Body of pancreas (tissue), 4 donors: ENCODE measurements at places on chromosomes 1 and 21. TPM values are rescaled to one million over a fixed set of nuclear protein-coding genes. Genes with fewer than 3 reads are reported as not detected.

The KPRP gene
- not detected for total RNA-seq

DNA sequence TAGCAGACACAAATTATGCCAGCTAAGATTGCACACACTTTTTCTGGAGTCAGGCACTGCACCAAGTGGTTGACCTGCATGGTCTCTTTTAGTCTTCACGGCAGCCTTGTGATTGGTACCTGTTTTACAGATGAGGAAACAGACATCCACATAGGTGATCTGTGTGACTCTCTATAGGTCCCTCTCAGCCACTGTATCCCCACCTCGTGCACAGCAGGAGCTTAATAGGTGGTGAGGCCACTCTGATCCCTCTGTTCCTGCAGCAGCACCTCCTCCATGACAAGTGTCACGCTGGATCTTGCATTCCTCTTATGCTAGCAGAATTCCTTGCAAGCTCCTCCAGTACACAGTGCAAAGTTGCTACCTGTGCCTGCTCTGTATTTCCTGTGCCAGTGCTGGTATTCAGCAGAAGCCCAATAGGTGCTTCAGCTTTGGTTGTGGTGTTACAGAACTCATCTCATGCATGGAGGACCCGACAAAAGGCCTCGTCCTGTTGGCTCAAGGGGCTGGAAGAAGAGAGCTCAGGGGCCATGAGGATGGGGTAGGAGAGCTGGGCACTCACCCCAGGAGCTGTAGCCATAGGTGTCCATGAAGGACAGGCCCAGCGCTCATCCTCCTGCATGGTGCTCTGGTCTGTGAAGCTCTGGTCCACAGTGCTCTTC, 546.7 kb downstream of the PTPRU start:
- no peaks in the 10 kb centered on the region for H3K36me3 ChIP-seq
- DNase-seq: no peak
- H3K27me3 ChIP-seq: no peaks in the 10 kb centered on the region
- H3K4me1 ChIP-seq: no peaks in the 10 kb centered on the region

DNA sequence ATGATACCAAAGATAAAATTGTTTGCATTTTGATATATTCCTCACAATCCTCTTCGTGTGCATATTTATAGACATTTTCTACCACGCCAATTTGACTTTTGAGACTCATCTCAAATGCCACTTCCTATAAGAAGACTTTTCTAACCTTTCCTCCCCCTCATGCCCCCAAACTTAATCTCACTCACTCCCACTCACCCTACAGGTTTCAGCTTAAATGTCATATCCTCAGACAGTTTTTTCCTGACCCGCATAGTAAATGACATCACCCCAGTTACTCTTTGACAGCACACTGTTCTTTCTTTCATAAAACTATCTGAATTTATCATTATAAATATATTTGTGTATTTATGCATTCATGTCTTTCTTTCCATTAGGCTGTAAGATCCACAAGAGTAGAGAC, 29.6 kb upstream of the RGS8 start:
- no peaks in the 10 kb centered on the region for H3K4me1 ChIP-seq
- no peak overlapping the region for H3K27ac ChIP-seq
- DNase-seq: no peak
- H3K27me3 ChIP-seq: no peaks in the 10 kb centered on the region
- H3K36me3 ChIP-seq: no peaks in the 10 kb centered on the region

DNA sequence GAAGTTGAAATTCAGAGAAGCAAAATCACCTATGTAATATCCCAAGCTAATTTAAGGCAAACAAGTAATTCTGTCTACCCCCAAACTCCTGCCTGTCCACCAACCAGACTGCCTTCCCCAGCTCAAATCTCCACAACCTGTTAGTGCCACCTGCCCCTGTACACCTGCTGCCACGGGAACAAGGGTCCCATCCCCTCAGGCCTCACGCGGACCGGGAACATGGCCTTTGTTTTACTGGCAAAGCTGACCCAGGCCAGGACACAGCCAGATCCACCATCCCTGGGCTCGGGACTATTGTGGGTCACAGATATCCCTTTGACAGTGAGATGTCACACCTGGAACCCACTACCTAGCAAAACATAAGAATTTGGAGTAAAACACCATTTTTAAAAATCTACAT, 139.3 kb upstream of the SGIP1 start:
- no peaks in the 10 kb centered on the region for H3K36me3 ChIP-seq
- no peak for DNase-seq
- H3K4me1 ChIP-seq: no peaks in the 10 kb centered on the region
- H3K27ac ChIP-seq: no peak overlapping the region
- no peak overlapping the region for H3K4me3 ChIP-seq

DNA sequence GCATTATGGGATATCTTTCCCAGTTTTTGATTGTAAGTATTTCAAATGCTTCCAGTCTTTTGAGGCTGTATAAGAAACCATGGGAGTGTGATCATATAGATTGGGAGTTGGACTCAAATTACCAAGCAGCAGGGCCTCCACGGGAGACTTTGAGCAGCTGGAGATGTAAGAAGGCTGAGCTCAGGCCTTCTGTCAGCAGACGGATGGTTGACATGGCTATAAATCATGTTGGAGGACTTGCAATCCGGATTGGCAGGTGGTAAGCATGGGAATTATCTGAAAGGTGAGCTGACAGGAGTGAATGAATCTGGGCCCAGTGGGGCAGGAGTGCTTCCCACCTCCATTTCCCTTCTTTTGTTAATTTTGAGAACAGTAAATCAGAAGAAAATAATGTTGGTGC, 83.2 kb upstream of the PPM1J start:
- H3K27me3 ChIP-seq: no peaks in the 10 kb centered on the region
- H3K27ac ChIP-seq: no peak overlapping the region
- peaks cover 7% of the 10 kb centered on the region for H3K4me1 ChIP-seq
- no peak overlapping the region for H3K4me3 ChIP-seq
- DNase-seq: no peak
- no peaks in the 10 kb centered on the region for H3K36me3 ChIP-seq

- peaks cover 7% of the 10 kb centered on the region for H3K4me1 ChIP-seq
- no peaks in the 10 kb centered on the region for H3K36me3 ChIP-seq
- H3K4me3 ChIP-seq: no peak overlapping the region
- DNase-seq: no peak
Measured at GRCh38 chr1:37631036-37631435, 3.7 kb downstream of the RSPO1 start.

DNA sequence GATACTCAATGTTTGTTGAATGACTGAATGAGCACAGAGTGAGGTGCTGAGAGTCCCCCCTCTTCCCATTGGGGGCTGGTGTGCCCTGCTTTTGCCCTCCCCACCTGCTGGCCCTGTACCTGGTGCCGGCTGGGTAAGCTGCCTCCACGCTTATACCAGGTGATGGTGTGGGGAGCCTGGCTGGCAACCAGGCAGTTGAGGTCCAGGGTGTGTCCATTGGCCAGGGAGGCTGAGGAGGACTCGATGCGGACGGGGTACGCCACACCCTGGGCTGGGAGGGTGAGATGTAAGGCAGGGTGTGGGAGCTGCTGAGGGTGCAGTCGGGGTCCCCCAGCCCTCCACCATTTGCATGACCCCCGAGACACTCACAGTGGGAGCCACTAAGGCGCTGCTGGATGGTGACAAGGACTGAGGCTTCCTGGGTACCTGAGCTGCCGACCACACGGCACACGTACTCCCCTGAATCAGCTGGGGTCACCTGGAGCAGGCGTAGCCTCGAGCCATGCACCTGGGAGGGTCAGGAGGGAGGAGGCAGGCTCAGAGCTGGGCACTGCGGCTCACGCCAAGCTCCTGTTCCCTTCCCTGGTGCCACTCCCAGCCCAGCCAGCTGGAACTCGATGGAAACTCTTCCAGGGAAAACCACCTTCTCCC, 36.6 kb downstream of the LDLRAD2 start:
- H3K36me3 ChIP-seq: peaks cover 21% of the 10 kb centered on the region
- H3K4me1 ChIP-seq: no peaks in the 10 kb centered on the region
- H3K4me3 ChIP-seq: no peak overlapping the region
- H3K27ac ChIP-seq: no peak overlapping the region
- no peaks in the 10 kb centered on the region for H3K27me3 ChIP-seq

- no peak for DNase-seq
- no peak overlapping the region for H3K4me3 ChIP-seq
- H3K27me3 ChIP-seq: no peaks in the 10 kb centered on the region
- no peaks in the 10 kb centered on the region for H3K36me3 ChIP-seq
Measured at GRCh38 chr1:243883551-243883950, 33.5 kb upstream of the AKT3 start.

- H3K36me3 ChIP-seq: no peaks in the 10 kb centered on the region
- no peak overlapping the region for H3K27ac ChIP-seq
- no peaks in the 10 kb centered on the region for H3K27me3 ChIP-seq
- H3K4me3 ChIP-seq: no peak overlapping the region
- no peak for DNase-seq
Measured at GRCh38 chr21:37324558-37324957, 42.0 kb upstream of the DYRK1A start.

DNA sequence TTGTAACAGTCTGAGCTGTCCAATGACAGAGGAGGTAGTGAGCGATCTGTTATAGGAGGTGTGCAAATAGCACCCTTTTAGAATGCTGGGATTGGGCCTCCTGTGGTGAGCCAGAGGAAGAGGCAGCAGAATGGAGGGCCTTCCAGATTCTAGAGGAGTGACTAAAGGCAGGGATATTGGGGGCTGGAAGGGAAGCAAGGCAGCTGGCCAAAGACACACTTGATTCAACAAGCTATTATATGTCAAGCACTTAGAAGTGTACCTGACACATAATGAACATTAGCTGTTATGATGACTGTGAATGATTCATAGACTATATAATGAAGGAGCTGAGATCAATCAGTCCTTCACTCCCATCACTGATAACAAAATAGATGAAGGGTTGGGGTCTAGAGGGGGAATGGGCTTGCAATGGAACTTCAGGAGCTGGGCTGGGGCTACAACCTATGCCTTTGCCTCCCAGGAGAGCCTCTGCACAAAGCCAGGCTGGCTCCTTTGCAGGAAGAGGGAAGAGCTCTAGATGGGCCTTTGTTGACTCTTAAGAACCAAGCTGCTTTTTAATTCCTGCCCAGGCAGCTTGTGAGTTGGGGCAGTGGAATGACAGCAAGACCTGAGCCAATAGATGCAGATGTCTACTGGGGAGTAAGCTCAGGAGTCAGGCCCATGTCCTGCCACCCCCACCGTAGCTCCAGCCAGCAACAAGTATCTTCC, 2.3 kb upstream of the MKNK1 start:
- no peaks in the 10 kb centered on the region for H3K27me3 ChIP-seq
- peaks cover 6% of the 10 kb centered on the region for H3K36me3 ChIP-seq
- H3K4me1 ChIP-seq: peaks cover 88% of the 10 kb centered on the region
- DNase-seq: no peak
- H3K27ac ChIP-seq: peak overlapping the region; percentile 82

DNA sequence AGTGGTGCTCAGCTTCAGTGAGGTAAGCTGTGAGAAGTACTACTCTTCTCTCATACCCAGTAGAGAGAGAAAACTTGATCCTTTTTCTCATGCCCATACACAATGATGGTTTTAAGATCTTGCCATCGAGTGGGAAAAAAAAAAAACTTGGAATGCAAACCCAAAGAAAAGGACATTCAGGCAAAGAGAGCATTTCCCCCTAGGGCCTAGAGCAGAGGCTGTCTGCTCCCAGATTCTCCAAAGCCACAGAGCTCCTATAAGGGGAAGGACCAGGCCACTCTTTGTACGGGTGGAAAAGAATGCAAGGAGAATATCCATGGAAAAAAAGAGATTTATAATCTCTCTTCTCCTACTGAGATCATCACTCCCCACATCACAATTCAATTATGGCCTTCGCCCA, 34.9 kb downstream of the MROH9 start:
- no peaks in the 10 kb centered on the region for H3K36me3 ChIP-seq
- no peak overlapping the region for H3K27ac ChIP-seq
- H3K4me3 ChIP-seq: no peak overlapping the region
- no peak for DNase-seq

- H3K4me1 ChIP-seq: peaks cover 2% of the 10 kb centered on the region
- H3K27me3 ChIP-seq: no peaks in the 10 kb centered on the region
Measured at GRCh38 chr1:214493126-214493796, 58.1 kb downstream of the PTPN14 start.

GRCh38 chr1:209305221-209305954, 278.1 kb upstream of the CAMK1G start:
- H3K36me3 ChIP-seq: no peaks in the 10 kb centered on the region
- H3K27me3 ChIP-seq: no peaks in the 10 kb centered on the region
- no peak for DNase-seq
- H3K27ac ChIP-seq: no peak overlapping the region
- no peaks in the 10 kb centered on the region for H3K4me1 ChIP-seq
- H3K4me3 ChIP-seq: no peak overlapping the region
